Prostate gland (tissue), 2 donors: ENCODE measurements at places on chromosomes 1 and 21. TPM values are rescaled to one million over a fixed set of nuclear protein-coding genes. Genes with fewer than 3 reads are reported as not detected.

DNA sequence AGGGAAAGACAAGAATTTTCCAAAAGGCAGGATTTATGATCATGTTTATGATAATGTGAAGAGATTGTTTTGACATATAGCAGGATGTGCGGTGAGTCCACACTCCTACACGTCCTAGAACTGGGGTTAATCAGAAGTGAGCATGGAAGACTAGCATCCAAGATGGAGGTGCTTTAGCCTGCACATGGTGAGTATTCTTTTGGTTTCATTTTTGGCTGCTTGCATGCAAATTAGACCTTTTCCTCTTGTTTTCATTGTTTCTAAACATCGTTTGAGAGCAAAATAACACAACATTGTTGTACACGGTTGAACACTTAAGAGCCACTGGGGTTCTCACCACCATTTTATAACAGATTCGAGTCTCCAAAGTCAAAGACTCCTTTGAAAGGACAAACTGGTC lies 14.9 kb upstream of the GUK1 start:
- DNase-seq: no peak

DNA sequence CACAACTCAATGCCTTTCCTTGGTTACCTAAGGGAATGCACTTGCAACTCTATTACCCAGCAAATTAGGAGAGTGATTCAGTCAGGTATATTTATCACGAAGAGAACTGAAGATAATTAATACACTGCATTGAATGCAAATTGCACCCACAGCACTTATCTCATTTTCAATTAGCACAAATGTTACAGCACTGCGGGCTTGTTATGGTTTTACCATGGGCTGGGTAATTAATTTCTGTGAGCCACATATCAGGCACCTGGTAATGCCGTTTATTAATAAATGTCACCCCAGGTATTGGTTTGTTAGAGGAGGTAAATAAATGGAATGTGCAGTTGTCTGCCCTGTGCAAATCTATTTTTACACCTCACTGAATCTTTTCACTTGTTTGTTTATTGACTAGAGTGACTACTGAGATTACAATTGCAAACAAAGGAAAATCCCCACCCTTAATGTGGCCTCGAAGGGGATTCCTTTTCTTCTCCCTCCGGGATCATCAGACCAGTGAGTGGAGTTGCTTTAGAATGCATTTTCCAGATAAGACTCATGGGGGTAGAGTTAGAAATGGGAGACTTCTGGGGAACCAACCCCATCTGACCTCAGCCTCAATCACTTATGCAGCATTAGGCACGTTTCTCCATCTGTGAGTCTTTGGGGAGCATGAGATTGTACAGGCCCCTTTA lies 269.3 kb downstream of the RPS6KC1 start:
- DNase-seq: no peak

DNA sequence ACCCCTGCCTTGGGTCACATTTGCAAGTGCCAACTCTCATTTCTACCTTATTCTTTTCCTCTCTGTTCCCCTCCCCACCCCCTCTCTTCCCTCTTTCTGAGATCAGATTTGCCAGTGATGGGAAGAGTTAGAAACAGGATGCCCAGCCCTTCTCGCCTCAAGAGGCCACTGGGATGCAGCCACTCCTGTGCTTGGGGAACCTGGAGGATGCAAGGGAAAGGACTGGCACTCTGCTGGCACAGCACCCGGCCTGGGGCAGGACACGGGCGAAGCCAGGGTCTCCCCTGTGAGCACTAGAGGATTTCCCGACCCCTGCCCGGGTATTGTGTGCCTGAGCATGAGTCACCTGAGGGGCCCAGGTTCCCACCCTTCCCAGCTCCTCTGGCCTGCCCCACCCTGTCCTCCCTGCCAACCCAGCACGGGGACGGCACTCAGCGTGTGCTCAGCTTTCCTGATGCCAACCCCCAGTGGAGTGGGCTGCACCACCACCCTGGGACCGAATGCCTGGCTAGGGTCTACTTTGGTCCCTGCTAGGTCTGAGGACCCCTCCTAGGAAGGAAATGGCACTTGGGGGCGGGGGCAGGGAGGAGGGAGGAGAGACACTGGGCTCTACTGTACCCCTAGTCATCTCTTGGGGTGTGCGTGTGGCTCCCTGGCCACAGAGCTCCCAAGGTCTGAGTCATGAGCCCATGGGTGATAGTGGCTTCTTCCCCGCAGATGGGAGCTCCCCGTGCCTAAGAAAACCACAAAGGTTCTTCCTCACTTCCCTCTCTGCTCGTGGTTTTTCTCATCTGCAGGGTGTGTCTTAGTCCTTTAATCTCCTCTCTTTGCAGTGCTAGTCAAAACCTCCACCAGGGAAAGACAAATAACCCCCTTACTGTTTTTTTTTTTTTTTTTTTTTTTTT lies 12.4 kb downstream of the LMNA start:
- DNase-seq: no peak

Gene PAQR6
- 8.6 TPM for total RNA-seq

GRCh38 chr1:27402349-27402754 lies 9.9 kb downstream of the GPR3 start:
- peak; percentile 83 for DNase-seq

Gene CCDC185
- 2.7 TPM for total RNA-seq
